Mesenteric fat pad (tissue), 1 donor: ENCODE measurements at places on chromosomes 7 and 10. TPM values are rescaled to one million over a fixed set of nuclear protein-coding genes. Genes with fewer than 3 reads are reported as not detected.

DNA sequence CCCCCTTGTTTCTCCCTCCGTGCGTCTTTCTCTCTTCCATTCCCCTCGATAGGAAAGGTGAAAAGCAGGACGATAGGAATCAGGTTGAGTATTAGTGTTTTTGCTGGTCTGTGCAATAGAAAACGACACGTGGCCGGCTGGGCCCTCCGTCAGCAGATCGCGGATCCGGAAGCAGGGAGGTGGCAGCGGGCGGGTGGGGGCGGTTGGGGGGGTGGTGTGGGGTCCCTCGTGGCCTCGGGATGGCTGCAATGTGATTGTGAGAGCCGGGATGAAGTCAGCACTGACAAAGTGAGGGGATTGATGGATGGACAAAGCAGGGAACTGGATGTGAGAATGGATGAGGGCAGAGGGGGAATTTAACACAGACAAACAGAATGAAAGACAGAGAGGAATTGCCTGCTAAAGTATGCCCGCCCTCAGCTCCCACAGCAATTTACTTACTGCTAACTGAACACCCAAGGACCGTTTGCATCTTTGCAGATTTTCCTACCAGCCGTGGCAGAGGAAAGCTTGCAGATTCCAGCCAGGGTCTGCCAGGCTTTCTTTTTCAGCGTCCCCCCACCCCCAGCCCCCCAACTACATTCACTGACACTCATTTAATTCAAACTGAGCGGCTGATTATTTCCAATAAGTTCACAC lies 280.9 kb downstream of the LRMDA start:
- no peak for DNase-seq

DNA sequence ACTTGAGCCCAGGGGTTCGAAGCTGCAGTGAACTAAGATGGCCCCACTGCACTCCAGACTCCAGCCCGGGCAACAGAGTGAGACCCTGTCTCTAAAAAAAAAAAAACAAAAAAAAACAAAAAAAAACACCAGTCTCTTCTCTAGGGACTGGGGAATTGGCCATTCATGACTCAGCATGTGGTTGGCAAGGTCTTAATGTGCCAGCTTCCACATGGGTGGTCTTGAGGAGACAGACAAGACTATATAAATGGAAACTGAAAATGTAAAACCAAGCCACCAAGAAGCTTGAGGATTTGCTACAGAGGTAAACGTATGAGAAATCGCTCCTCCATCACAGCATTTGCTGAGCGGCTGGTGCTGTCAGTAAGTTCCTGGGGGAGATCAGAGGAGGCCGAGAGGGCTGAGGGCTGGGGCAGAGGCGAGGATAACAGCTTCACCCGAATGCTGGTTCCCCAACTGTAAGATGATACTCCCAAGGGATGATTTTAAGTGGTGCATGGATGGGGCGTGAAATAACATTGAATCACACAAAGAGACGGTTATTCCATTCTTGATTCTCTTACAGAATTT lies 128.7 kb downstream of the C10orf105 start:
- DNase-seq, result no peak

DNA sequence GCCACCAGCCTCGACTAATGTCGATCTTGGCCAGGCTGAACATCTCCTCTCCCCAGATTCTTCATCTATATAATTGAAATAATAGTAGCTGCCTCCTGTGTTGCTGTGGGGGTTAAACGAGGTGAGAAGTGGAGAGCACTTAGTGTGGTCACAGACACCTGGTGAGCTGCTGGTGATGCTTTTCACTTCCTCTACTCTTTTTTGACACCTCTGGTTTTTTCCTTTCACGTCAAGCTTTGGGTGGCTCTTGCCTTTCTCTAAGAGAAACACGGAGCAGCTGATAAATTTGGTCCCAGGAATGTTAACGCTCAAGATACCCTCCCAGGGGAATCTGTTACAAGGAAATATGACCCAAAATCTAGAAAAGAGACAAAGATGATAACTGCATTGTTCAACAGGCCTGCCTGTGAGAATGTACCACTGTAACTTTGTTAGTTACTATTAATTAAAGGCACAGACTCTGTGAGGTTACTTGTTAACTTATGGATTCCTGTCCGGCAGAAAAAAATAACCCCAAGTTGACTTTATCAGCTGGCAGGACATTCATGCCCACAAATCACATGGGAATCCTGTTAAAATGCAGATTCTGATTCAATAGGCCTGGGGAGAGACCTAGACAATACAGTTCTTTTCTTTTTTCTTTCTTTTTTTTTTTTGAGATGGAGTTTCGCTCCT lies 9.5 kb upstream of the NPFFR1 start:
- DNase-seq, result no peak

- DNase-seq, result peak; percentile 72
Observed at GRCh38 chr10:131775433-131775832, 125.4 kb upstream of the PPP2R2D start.

DNA sequence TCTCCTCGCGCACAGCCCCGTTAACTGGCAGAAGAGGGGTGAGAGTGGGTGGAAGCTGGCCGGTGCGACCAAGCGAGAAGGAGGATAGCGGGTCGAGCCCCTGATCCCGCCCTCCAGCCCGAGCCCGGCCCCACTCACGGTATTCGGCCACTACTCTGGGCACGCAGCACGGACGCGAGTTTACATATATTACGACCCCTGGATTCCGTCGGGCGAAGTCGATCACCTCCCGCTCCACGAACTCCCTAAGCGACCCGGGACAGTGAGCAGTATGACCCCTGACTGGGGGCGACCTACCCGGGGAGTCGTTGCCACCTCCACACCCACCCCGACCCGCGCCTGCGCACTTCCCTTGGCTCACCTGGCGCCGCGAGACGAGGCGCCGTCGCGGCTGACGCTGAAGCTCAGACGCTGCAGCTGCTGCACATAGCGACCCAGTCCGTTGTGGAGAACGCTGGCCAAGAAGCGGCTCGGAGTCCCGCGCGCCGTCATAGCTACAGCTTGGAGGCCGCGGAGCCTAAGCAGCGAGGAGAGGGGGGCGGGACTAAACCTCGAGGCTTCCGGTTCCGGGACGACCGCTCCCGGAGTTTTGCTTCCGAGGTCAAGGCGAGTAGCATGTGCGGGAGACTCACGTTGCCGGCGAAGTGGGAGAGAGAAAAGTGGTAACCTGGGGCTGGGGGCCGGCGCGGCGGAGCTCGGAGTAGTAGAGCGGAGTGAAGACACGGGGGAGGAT lies at the start of the genes MRPL43 and TWNK:
Gene MRPL43, minus strand, starts transcription at position 546 of the 733 bp plus-strand sequence. Its CDS starts 54 bp downstream, at position 492.
Gene TWNK, plus strand, starts transcription at position 592 of the 733 bp plus-strand sequence. CDS start 668 bp downstream, outside the sequence.
- DNase-seq, result peak; percentile 96

DNA sequence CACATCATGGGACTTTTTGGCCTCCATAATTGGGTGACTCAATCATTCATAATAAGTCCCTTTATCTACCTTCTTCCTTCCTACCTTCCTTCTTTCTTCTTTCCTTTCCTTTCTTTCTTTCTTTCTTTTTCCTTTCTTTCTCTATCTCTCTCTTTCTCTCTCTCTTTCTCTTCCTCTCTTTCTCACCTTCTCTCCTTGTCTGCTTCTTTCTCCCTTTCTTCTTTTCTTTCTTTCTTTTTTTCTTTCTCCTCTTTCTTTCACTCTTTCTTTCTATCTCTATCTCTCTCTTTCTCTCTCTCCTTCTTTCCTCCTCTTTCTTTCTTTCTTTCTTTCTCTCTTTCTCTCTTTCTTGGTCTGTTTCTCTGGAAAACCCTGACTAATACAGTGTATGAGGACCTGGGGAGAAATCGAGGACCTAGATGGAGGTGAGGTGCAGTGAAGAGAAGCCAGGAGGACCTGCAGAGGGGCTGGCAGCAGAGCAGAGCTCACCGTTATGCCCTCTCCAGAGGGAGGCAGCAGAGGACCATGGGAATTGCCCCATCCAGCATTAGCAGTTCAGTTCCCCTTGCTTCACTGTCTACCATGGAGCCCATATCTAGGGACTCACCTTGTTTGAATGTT lies 52.7 kb upstream of the BTRC start:
- DNase-seq, result no peak

GRCh38 chr10:17644485-17644943 lies 563 bp downstream of the STAM start:
- no peak for DNase-seq

GRCh38 chr7:135853499-135853898 lies 104.9 kb upstream of the FAM180A start:
- DNase-seq, result no peak

DNA sequence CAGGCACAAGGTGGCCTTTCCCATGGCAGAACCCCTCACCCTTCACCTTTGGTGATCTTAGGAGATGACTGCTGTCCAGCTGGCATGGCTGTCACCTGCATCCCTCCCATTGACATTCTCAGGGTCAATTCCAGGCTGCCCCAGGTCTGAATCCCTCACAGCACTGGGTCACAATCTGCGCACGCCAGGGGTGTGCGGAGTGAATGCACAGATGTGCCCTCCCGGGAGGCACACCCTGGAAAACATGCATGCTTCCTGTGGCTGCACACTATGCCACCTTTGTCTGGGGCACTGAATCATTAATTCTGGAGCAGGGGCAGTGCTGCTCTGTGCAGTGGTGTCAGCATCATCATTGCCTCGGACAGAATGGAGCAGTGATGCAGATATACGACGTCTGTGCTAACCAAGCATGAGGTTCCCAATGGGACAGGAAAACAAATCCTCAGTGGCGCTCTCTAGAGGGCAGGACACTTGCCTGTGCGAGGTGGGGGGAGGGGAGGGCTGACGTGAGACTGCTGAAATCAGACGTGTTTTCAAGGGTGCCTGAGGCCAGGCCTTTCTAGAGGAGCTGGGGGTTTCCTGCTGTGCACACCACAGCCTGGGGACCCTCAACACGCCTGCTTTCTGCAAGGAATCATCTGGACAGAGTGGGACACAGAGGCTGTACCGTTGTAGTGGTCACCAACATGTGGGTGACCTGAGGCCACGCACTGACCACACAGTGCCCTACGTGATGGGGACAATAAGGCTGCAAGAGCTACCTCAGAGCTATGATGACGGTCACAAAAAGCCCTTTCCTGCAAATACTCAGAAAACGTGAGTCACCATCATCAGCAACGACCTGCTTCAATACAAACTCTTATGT lies 77.9 kb downstream of the HIPK2 start:
- no peak for DNase-seq

GRCh38 chr7:71486856-71487628 lies 355.1 kb downstream of the GALNT17 start:
- DNase-seq, result no peak

- no peak for DNase-seq
Observed at GRCh38 chr7:77270094-77270480, 70.5 kb upstream of the FGL2 start.

Gene NYAP1
- total RNA-seq, result 1.2 TPM

Gene CRYGN
- total RNA-seq, result 1.5 TPM

Gene SORBS1
- total RNA-seq, result 854 TPM

Gene KCNIP2
- 151 TPM for total RNA-seq
